Hepatocyte (in vitro differentiated cells): ENCODE measurements at places on chromosomes 3 and 15.

DNA sequence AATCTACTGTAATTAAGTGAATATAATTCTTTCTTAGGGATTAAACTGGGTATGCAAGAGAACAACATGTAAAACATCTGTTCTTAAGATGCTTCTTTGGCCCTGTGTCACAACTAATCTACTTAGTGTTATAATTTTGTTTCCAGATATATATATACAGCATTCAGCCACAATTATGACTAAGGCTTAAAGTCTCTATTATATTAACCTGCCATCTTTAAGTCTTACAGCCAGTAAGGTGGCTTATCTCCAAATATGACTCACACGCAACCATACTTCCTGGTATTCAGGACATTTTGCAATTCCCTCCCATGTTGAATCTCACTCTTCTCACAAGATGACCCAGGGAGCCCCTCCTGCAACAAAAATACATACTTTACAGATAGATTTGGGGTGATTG, 6.6 kb upstream of the KBTBD8 start:
- DNase-seq = peak; percentile 49

- no peak for DNase-seq
Measured at GRCh38 chr3:23402728-23403492, 199.8 kb downstream of the UBE2E2 start.

DNA sequence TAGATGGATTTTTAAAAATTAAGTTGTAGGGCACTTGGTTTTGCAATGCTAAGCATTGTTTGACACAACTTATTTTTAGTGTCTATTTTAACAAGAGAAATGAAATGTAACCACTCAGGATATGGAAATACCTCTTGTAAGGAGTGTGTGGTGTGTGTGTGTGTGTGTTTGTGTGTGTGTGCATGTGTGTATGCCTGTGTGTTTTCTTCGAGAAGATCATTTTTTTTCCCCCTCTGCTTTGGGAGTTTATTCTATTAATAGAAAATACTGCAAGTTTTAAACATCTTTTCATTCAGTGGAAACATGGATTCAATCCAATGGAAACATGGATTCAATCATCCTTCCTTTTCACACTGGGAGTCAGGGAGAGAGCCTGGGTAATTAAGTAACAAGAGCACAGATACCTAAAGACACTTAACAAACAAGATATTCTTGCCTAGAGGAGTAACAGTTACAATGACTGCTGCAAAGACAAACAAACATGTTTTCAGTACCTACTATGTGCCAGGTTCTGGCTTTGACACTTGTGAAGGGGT, 567.2 kb upstream of the TBL1XR1 start:
- DNase-seq = no peak

- DNase-seq = no peak
Measured at GRCh38 chr3:197686899-197687298, 49.8 kb downstream of the RUBCN start.

GRCh38 chr3:45950131-45950530, 6.9 kb downstream of the CXCR6 start:
- no peak for DNase-seq

GRCh38 chr3:124792341-124793040, 62.2 kb downstream of the UMPS start:
- no peak for DNase-seq

DNA sequence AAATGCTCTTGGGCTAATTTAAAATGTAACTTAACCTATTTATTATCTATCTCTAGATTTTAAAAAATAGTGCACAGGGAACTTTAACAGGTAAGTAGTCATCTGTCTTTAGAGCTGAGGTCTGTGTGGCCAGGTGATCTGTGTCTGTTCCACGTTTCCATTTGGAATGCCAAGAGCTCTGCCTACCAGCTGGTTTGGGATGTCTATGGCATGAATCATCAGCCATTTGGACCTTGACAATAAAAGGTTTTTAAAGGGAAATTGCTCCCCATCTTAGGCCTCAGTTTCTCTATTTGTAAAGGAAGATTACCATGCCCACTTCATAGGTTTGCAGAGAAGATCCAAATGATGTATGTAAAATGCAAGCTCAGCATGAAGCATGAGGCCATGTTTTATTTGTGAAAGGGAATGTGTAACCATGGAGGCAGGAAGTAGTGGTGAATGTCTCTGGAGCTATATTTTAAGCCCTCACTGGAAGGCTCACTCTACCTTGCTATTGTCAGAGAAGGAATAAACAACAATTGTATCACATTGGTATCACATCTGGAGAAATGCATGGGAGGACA, 548.1 kb upstream of the LMCD1 start:
- DNase-seq = no peak

- no peak for DNase-seq
Measured at GRCh38 chr3:20076296-20076997, 36.2 kb downstream of the KAT2B start.

GRCh38 chr15:73996939-73997338, 2.4 kb downstream of the PML start:
- no peak for DNase-seq

- peak; percentile 86 for DNase-seq
Measured at GRCh38 chr15:56491110-56491722, 26.3 kb upstream of the MNS1 start.

GRCh38 chr15:80985981-80986380, 3.6 kb downstream of the MESD start:
- no peak for DNase-seq

DNA sequence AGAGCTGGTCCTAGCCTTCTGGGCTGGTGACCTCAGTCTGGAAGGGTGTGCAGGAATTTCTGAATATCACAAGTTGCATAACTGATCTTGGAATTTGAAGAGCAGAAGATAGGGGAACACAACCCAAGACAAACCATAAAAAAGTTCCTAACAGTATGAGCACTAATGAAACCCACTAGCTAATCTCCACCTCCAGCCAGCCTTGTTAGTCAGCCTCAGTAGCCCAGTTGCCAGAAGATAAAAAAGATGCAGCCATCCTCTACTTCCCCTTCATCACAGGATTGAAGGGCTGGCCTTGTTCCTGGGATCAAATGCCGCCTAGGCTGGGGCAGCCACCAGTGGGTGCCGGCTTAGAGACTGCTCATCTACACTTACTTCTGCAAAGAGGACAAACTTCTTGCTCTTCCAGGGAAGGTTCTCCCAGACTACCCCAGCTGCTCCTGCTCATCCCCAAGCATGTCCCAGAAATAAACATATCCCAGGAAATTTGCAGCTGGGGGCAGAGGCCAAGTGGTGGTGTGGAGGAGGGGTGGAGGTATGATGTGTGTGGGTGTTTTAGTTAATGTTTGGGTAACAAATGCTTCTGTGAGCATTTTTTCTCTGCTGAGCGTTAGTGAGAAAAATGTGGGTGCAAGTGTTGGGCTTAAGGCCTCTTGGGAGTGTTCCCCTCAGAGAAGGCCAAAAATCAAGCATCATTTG, 9.2 kb upstream of the ITGA11 start:
- DNase-seq = no peak

DNA sequence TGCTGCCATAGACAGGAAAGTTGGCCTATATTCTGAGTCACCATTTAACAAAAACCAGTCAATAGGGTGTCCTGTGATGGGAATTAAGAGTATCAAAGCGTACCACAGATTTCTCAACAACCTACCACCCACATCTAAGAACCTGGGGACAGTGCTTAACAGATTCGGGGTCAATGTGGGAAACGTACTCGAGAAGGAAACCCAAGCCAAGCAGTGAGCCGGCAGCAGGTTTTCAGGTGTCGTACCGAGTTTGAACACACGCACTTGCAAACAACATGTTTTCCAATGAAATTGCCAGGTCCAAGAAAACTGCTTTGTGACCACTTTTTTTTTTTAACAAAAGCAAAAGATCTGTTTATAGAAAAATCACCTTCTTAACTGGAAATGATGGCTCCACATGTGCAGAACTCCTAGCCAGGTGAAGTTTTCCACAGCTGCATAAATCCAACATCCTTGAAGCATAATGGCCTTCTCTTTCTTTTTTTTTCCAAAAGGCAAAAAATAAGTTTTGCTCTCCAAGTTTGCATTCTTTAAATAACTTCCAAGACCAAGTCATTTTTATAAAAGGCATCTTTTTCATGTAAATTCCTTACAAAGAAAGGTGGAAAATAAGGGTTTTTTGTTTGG, 45.7 kb downstream of the ADAMTS17 start:
- DNase-seq = no peak

DNA sequence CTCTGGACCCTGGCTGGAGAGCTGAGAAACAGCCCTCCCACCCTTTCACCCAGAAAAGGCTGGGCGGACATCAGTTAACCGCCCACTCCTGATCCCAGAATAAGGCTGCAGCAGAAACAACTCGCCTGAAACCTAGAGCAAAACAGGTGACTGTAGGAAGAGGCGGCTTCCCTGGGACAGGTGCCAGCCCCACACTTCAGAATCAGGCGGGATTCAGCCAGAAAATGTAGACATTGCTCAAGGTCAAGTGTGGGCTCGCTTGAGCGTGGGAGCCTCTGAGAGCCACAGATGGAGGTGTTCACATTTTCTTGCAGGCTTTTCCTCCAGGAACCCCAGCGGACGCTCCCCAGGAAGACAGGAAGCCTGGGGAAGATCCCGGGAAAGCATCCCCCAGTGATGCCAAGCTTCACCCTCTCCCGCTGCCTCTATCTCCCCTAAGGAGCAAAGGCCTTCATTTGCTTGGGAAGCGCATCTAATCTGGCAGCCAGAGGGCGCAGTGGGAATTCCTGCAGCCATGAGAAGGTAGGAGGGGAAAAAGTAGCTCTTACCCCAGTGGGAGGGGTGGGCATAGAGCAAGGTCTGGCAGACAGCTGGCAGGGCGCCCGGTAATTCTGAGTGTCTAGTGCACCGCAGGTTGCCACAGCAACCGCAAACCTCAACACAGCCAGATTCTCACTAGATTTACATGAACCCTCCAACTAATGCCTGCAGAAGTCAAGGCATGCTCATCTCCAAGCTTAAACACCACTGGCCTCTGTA, 77.7 kb downstream of the OCA2 start:
- DNase-seq = peak; percentile 90

DNA sequence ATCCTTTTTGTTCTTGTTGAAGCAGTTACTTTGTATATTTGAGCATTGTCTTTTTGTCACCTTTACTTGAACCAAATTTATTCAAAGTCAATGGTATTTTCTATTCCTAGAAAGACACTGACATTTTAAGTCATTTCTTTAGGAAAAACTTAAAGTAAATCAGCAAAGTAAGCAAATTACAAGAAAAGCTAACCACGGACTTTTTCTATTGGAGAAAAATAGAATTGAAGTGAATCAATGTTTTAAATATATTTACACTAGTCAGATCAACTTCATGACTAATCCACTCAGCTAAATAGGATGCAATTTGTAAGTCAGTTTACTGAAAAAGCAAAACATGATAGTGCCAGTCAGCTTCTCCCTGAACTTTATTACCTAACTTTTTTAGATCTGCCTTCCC, 733.8 kb upstream of the ALCAM start:
- DNase-seq = no peak

GRCh38 chr3:64924961-64925360, 237.2 kb upstream of the ADAMTS9 start:
- DNase-seq = no peak

DNA sequence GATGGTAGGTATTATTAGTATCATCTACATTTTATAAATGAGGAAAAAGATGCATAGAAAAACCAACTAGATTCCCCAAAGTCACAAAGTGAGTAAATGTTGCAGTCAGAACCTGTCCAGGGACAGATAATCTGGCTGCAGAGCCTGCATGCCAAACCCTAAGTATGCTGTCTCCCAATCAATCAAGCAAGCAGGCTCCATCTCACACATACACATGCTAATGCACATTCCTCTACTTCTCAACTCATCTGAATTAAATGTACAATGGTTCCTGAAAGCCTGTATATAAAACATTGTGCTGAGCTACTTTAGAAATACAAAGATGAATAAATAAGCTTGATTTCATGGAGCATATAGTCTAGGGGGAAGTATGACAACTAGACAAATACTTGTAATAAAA, 101.0 kb downstream of the CBLB start:
- no peak for DNase-seq

- no peak for DNase-seq
Measured at GRCh38 chr3:42306499-42306898, 40.5 kb upstream of the CCK start.

DNA sequence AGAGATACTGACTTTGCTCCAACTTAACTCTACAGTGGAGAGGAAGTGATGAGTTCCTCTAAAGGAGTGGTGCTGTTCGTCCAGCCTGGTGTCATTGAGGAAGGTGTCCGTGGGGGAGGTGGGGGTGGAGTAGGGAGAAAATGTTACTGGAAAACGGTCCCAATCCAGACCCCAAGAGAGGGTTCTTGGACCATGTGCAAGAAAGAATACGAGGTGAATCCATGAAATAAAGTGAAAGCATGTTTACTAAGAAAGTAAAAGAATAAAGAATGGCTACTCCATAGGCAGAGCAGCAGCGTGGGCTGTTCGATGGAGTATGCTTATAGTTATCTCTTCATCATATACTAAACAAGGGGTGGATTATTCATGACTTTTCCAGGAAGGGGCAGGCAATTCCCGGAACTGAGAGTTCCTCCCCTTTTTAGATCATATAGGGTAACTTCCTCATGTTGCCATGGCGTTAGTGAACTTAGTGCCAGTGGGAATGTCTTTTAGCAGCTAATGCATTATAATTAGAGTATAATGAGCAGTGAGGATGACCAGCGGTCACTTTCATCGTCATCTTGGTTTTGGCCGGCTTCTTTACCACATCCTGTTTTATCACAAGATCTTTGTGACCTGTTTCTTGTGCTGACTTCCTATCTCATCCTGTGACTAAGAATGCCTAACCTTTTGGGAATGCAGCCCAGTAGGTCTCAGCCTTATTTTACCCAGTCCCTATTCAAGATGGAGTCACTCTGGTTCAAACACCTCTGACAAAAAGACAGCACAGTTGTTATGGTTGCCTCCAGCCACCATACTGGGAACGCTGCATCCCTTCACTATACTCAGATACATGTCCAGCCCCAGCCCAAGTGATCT, 38.6 kb downstream of the CLEC3B start:
- DNase-seq = no peak

DNA sequence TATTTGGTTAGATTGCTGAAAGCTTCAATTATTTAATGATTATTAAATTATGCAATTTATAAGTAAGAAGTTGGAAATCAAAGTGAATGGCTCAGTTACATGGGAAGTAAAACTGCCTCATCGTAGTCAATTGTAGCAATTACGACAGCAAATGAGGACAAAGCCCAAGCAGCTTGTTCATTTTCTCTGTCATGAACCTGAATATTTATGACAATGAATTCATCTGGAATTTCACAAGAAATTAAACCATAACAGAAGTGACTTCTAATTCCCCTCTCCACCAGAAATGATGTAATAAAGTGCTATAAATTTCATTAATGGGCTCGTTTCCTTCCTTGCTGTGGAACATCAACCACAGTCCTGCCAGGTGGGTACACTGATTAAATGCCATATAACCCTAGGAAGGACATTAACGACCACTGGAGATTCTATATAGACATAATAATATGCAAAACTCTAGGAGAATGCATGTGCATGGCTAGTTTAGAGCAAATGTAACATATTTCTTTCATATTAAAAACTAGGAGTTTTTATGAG, 273.8 kb upstream of the DCBLD2 start:
- no peak for DNase-seq

- no peak for DNase-seq
Measured at GRCh38 chr3:3801494-3801841, 2.2 kb downstream of the LRRN1 start.

DNA sequence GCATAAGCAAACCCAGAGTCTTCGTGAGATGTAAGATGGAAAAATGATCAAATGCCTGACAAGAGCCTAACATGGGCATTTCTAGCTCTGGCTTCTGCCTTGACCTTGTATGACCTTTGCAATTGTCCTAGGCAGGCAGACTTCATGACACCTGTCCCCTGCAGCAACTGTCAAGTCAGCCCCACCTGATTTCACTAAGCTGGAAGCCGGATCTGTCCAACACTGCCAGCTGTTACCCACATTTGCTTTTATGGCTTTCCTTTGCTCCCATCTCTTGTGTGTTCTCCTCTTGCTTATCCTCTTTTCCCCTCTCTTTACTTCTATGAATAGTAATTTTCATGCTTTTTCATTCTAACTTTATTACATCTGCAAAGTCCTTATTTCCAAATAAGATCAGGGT, 48.5 kb upstream of the TNIK start:
- DNase-seq = no peak
